ENCODE measurements at places on chromosomes 3 and 15. TPM values are rescaled to one million over a fixed set of nuclear protein-coding genes. Genes with fewer than 3 reads are reported as not detected.
A peak's percentile ranks its signal among the peaks of the same experiment; 100 is the strongest.

RPL15 gene
- 4,358 TPM for total RNA-seq

RPUSD3 gene
- 43.5 TPM for total RNA-seq

DNA sequence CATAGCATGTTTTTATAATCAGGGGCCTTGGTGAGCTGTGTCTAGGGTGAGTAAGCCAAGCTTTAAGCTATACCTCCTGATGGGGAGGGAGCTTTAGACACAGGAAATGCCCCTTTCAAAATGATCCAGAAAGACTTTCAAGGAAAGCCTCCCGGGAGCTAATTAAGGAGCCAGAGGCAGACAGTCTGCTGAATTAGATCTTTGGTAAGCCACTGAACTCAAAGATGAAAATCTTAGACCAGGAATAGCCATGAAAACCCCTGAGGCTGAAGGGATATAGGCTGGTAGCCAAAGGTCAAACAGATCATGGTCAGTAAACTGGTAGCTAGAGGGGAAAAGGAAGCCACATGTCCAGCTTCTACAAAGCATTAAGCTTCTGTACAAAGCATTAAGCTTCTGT is 42.7 kb upstream of the GAP43 start:
- DNase-seq, result no peak

DNA sequence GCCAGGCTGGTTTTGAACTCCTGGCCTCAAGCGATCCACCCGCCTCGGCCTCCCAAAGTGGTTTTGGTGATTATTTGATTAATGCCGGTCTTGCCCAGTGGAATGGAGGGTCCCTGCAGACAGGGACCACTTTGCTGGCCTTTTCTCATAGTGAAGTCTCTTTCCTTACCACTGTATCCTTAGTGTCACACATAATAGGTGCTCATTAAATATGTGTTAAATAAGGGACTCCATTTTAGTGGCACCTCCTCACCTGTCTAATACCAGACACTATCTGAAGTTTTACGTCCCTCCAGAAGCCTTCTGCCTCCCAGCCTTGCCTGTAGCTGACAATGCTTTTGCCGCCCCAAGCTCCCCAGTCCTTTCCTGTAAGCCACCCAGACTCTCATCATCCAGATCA is 91.3 kb downstream of the AAGAB start:
- DNase-seq, result no peak

DNA sequence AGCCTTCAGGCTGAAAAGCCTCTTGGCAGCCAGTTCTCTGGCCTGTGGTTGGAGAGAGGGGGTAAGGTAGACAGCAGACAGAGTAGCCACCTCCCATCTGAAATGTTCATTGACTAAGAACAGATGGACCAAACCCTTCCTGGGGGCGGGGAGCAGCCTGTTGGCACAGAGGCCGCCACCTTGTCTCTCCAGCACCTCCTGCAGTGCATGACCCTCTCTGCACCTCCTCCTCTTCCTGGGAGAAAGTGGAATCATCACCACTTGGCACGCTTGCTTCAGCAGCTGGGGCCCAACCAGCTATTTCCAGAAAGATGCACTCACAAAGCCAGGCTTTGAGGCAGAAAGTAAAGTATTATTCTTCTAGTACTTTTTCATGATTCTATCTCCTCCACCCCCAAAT is 313.4 kb upstream of the CHRM5 start:
- DNase-seq, result no peak

DNA sequence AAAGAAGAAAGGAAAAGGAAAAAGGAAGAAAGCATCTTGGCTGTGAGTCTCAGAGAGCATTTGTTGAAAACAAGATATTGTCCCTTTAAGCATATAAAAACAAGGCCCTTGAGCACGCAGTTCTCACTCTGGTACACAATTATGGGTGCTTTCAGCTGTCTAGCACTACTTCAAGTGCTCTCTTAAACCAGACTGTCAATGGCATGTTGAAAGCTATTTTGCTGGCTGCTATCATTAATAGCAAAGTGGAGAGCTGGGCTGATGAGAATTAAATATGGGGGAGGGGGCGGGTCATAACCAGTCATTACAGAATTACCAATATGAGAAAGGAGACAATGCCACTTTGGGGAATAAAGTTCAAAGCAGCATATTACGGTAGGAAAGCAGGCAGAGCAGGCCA is 9.3 kb downstream of the TLE3 start:
- no peak for DNase-seq

- no peak for DNase-seq
Measured at GRCh38 chr15:39157882-39158281, 423.0 kb upstream of the THBS1 start.

GRCh38 chr3:170631755-170632488 is 46.0 kb upstream of the SLC7A14 start:
- DNase-seq, result no peak

DNA sequence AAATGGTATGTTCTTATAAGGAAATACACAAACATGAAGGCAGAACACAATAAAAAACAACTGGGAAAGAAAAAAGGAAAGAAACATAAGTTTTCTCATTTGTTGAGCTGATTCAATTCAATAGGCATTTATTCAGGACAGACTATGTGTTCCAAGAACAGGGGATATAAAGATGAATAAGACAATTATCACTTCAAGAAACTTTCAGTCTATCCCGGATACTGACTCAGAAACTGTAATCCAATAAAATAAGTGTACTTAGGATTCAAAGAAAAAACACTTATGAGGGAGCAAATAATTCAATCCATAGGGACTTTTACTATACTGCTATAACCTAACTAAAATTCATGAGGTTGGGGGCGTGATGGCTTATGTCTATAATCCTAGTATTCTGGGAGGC is 3.5 kb upstream of the POPDC2 start:
- DNase-seq, result no peak

GRCh38 chr3:52838561-52839267 is 3.9 kb upstream of the MUSTN1 start:
- no peak for DNase-seq

- peak; percentile 82 for DNase-seq
Measured at GRCh38 chr3:55330355-55330754, 156.8 kb downstream of the WNT5A start.

All from Caki2 (cell line).